ENCODE measurements at places on chromosomes 16 and 17.

DNA sequence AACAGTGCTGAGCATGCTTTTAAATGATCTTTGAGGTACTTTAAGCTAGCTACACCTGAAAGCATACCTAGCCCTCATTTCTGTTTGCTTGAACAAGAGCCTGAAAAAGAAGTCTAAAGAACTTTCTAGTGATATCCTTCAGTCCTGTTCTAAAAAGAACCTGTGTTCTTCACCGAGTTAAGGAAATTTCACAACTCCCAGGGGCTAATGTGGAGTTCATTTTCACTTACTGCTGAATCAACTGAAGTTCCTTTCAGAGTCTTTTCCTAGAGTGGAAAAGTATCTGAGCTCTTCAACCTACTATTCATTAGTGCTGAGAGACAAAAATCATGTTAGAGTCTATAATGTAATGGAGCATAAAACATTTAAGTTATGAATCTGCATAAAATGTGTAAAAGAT, 66.9 kb downstream of the CHD9 start:
- DNase-seq, result no peak

- DNase-seq, result no peak
Measured at GRCh38 chr17:40317345-40317873, 8.4 kb downstream of the RARA start.

GRCh38 chr17:49925921-49926320, 43.1 kb upstream of the DLX4 start:
- no peak for DNase-seq

DNA sequence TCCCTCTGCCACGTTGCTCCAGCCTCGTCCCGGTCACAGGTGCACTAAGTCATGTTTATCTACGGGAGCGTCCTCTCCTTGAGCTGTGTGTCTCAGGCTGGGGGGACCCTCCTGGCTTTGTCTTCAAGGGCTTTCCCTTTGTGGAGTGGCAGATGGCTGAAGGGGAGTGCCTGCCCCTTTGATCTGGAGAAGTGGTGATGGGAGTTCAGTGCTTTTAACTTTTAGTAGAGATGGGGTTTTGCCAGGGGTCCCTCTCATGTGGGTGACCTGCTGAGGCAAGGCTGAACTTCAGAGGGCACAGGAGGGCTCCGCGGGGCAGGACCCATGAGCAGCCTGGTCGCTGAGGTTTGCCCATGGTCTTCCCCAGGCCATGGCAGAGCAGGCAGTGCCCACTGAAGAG, 73.1 kb upstream of the CDC42EP4 start:
- no peak for DNase-seq

- DNase-seq, result no peak
Measured at GRCh38 chr16:89071686-89072547, 21.7 kb upstream of the ACSF3 start.

DNA sequence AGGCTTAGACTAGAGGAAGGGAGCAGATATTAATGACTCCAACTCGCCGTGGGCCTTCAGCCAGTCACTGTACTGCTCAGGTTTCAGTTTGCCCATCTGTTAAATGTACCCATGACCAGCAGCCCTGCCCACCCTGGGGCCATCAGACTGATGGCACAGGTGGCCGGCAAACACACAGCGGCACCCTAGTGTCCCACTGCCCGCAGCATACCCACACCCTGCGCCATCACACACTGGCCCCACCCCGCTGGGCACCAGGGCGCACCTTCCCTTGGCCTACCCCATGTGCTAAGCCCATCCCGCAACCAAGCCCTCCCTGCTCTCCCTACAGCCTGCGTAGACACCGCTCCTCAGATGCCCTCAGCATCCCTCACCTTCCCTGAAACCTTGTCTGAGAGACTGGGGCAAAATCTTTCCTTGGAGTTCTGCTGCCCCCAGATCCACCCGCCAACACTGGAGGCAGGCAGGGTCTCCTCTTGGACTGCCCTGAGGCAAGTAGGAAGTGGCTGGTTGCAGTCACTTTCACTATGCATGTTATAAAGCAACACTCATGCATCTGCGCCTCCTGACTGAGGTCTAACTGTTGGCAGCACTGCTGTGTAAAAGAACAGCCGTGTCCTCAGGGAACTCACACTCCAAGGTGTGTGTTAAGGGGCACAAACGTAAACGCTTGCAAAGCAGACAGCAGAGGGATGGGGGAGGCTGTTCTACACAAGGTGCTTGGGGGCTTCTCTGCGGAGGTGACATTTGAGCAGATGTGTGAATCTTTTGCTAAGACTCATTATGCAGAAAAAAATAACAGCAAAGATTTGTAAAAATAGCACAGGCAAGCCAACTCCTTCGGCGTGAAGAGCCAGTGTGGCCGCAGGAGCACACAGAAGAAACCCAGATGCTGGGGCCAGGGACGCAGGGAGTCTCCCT, 6.7 kb upstream of the BCAR1 start:
- no peak for DNase-seq

GRCh38 chr17:65902155-65902554, 289.8 kb downstream of the CEP112 start:
- no peak for DNase-seq

- DNase-seq, result no peak
Measured at GRCh38 chr17:8935191-8935590, 30.3 kb downstream of the PIK3R5 start.

- no peak for DNase-seq
Measured at GRCh38 chr17:5812590-5812989, 228.3 kb upstream of the NLRP1 start.

DNA sequence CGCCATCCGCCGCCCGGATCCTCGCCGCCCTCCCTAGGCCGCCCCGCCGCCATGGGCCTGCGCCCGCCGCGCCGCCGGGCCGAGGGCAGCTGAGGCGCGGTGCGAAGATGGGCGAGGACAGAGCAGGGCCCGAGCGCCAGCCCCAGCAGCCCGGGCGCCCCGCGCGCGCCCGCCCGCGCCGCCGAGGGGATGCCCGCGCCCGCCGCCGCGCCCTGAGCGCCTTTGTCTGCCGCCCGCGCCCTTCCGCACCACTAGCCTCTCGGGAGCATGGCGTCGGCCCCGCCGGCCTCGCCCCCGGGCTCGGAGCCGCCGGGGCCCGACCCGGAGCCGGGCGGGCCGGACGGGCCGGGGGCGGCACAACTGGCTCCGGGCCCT, 278 bp downstream of the RAB11FIP3 start:
- DNase-seq, result peak; percentile 44

- no peak for DNase-seq
Measured at GRCh38 chr16:35173295-35173694, 1713.9 kb downstream of the TP53TG3F start.

GRCh38 chr16:2432286-2432685, 3.0 kb downstream of the CCNF start:
- DNase-seq, result no peak

DNA sequence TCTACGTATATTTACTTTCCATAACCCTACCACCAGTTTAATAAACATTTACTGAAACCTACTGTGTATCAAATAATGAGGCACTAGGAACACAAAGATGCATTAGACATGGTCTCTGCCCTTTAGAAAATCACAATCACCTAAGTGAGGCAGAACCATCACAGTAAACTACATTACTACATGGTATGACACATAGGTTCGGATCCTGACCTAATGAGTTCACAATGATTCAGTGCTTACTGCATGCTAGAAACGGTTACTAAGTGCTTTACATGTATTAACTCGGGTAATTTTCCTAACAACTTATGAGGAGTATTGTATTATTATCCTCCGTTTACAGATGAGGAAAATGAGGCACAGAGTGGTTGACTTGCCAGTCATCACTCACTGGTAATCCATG, 5.2 kb upstream of the SYNRG start:
- no peak for DNase-seq

DNA sequence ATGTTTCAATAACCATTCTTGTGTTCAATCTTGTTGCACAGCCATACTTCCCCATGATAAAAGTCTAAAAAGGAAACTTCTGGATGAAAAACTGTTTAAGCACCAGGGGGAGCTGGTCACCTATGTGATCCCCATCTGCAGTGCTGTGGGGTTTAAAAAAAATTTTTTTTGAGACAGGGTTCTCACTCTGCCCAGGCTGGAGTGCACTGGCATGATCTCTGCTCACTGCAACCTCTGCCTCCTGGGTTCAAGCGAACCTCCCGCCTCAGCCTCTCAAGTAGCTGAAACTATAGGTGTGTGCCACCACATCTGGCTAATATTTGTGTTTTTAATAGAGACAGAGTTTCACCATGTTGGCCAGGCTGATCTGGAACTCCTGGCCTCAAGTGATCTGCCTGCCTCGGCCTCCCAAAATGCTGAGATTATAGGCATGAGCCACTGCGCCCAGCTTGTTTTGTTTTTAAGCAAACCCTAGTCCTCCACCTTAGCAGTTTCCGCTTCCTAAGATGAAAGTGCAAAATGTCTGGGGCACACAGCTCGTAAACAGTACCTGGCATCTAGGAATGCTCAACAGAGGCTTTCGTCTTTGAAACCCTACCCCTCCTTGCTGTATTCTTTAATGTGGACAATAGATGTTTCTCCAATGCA, 25.4 kb downstream of the DNAJA2 start:
- no peak for DNase-seq

- peak; percentile 4 for DNase-seq
Measured at GRCh38 chr17:57045868-57046704, 39.0 kb upstream of the AKAP1 start.

GRCh38 chr17:41478237-41478636, 2.7 kb downstream of the KRT35 start:
- DNase-seq, result no peak

GRCh38 chr16:75781683-75782343, 55.5 kb upstream of the CPHXL start:
- DNase-seq, result no peak

DNA sequence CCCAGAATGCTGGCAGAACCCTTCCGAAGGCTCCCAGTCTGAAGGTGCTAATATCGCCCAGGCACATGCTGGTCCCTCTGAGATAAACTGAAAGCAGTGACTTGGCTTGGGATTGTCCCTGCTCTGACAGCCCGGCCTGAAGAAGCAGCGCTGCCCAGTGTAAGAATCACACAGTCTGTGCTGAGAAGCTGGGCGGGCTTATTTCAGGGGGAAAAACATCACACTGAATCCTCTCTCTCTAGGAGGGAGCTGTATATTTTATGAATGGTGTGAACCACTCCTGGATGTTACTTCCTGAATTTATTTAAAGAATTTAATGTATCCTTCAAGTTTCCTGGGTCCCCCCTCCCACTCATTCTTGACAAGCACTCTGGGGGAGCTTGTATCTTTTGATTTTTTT, 36.3 kb downstream of the GAS7 start:
- no peak for DNase-seq

- DNase-seq, result no peak
Measured at GRCh38 chr16:27413956-27414355, 12.0 kb downstream of the IL21R start.

GRCh38 chr17:31598921-31599571, 207.6 kb downstream of the RAB11FIP4 start:
- DNase-seq, result no peak
